ENCODE measurements at places on chromosomes 7 and 10.

GRCh38 chr7:95106401-95106800 lies 199.0 kb downstream of the PPP1R9A start:
- DNase-seq, result no peak

- DNase-seq, result no peak
Measured at GRCh38 chr10:12655940-12656339, 306.6 kb downstream of the CAMK1D start.

DNA sequence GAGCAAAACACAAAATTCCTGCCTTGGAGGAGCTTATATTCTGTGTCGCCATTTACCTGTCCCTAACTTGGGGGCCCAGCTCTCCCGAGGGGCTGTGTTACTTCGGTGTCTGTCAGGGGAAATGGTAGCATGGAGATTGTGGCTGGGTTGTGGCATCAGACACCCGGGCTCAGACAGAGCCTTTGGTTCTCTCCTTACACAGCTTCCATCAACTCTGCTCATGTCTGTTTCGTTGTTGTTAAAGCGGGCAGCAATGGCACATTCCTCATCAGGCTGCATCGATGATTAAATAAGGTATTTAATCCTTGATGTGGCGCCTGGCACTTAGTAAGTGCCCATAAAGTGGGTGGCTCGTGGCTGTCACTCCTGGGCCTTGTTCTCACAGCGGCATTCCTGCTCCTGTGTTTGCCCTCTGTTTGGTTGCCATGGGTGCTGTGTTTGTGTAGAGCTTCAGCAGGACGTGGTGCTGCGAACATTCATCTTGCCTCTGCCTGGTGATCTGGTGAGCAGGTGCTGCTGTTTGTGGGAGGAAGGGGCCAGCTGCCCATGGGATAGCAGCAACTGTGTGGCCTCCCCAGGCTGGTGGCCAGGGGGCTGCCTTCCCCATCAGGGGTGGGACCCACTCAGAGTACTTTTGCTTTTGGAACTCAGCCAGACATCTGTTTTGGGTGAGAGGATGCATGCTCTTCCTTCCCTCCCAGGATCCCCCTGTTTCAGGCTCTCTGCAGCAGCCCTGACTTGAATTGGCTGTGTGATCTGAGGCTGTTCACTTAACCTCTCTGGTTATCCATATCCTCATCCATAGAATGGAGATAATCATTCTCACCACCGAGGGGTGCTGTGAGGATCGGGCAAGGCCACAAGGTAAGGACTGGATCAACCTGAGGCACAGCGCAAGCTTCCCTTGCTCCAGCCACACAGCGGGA lies 207.2 kb upstream of the SVIL start:
- no peak for DNase-seq

DNA sequence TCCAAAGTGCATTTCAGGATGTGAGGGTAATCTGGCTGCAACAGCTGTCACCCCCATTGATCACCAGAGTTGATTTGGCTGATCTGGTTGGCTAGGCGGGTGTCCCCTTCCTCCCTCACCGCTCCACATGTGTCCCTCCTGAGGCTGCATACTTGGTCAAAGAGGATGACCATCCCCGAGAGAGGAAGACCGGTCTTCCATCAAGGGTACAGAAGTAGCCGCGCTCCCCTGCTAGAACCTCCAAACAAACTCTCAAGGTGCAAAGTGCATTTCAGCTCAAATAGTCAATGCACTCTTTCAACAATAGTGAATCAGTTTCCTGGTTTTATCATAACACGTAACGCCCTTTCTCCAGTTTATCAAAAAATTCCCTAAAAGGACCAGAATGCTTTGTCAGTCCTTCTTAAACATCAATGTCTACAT lies 44.6 kb downstream of the CARD11 start:
- DNase-seq, result no peak

DNA sequence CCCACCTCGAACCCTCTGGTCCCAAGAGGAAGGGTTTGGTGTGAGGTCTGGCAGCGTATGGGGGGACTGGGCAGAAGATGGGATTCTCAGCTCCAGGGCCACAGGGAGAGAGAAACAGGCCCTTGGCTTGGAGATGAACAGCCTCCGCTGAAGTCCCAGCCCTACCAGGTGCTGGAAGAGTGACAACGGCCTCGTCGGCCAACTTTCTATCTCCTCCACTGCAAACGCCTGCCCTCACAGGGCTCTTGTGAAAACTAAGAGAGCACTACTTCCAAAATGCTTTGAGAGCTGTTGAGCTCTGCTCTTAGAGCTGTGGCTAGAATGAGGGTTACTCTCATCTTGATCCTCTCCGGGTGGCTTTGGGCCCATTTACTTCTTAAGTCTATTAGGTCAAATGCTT lies 63.5 kb downstream of the AFAP1L2 start:
- DNase-seq, result no peak

DNA sequence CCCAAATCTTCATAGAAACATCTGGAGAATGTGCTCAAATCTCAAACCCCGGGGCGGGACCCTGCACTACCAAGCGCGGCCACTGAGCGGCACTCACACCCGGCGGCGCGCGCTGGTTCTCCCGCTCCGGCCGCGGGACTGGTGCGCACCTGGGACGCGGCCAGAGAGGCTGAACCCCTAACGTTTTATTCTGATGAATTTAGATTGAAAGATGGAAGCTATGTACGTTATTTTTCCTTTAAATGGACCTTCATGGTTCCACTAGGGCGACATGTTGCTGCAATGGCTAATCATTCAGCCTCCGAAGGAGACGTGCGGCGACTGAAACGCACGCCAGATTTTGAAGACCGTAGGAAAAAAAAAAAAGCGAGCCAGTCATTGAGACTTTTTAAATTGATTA lies 107.0 kb upstream of the INSIG1 start:
- DNase-seq, result peak; percentile 43

DNA sequence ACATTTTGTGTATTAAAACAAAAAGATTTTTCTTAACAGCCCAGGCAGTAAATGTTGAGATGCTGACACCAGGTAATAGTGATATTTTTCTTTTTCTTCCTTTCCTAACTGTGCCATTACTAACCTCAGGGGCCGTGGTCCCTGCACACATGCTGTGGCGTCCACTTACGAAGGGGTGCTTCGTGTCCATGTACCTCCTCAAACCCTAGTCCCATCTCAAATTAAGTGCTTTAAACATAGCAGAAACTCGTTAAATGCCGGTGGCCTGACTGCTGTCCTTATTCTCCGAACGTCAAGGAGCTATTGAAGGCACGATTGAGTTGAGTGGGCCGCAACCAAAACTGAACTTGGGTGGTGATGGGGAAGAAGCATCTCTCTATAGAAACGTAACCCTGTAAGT lies 132.4 kb downstream of the ZMYND11 start:
- no peak for DNase-seq

DNA sequence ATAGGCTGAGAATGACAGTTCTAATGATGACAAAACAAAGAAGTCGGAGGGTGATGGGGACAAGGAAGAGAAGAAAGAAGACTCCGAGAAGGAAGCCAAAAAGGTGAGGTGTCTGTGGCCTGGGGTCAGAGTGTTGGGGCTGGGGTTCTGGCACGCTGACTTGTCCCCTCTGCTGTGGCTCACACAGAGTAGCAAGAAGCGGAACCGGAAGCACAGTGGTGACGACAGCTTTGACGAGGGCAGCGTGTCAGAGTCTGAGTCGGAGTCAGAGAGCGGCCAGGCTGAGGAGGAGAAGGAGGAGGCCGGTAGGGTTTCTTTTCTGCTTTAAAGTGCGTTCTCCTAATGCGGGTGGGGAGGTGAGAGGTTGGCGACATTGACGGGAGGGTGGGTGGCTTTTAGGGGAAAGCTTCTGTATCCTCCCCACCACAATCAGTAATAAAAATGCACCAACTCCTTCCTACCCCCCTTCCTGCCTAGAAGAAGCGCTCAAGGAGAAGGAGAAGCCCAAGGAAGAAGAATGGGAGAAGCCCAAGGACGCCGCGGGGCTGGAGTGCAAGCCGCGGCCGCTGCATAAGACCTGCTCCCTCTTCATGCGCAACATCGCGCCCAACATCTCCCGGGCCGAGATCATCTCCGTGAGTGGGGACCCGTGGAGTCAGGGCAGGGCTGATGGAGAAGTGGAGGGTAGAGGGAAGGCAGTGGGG lies 4.6 kb downstream of the UFSP1 start:
- DNase-seq, result no peak

GRCh38 chr7:83782628-83783027 lies 133.7 kb upstream of the SEMA3E start:
- no peak for DNase-seq

DNA sequence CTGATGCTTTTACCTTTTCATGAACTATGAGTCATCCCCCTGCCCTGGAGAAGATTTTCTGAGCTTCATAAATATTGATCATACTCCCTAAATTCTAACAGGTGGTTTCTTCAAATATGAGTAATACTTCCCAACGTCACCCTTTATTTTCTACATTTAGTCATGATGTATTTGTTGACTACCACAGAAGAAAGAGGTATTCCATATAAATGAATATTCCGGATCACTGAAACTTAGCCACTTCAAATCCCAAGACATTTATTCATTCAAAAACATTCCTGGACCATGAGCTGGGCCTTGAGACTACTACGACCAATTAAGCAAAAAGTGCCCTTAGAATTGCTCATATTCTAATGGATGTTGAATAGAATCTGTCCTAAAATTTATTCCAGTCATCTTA lies 395.8 kb upstream of the NPVF start:
- no peak for DNase-seq

- DNase-seq, result no peak
Measured at GRCh38 chr10:79127151-79127961, 58.6 kb downstream of the ZMIZ1 start.

- DNase-seq, result no peak
Measured at GRCh38 chr10:45419676-45420025, 45.6 kb downstream of the ALOX5 start.

DNA sequence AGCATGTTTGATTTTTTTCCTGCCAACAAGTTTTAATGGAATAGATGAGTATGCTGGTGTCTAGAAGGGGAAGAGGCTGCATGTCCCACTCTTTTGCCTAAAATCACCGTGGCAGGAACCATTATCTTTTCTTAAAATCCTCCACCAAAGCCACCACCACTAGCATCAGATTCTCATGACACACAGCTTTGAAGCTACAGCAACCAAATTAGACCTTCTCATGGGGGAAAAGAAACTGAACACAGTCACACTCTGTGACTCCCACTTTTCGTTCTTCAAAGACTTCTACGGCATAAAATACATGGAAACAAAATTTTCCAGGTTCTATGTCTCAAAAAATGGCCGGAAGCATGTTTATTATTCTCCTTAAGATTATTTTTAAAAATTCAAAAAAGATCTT lies 81.8 kb downstream of the SGMS1 start:
- DNase-seq, result no peak

- DNase-seq, result no peak
Measured at GRCh38 chr10:103491729-103492364, 1.7 kb upstream of the NEURL1 start.
